Prostate gland (tissue), 2 donors: ENCODE measurements at places on chromosomes 3 and 15. TPM values are rescaled to one million over a fixed set of nuclear protein-coding genes. Genes with fewer than 3 reads are reported as not detected.

GOLGA6D gene
- total RNA-seq: not detected

GRCh38 chr15:61762676-61763075 is 297.6 kb downstream of the VPS13C start:
- DNase-seq: no peak

- DNase-seq: no peak
Observed at GRCh38 chr3:128320551-128321340, 145.9 kb downstream of the DNAJB8 start.

- DNase-seq: no peak
Observed at GRCh38 chr3:70177881-70178645, 134.4 kb downstream of the MDFIC2 start.
